ENCODE measurements at places on chromosomes 3 and 15.

- H3K4me3 ChIP-seq = no peak overlapping the region
- no peak overlapping the region for H3K27ac ChIP-seq
Observed at GRCh38 chr3:194937144-194937543, 251.5 kb downstream of the FAM43A start.

DNA sequence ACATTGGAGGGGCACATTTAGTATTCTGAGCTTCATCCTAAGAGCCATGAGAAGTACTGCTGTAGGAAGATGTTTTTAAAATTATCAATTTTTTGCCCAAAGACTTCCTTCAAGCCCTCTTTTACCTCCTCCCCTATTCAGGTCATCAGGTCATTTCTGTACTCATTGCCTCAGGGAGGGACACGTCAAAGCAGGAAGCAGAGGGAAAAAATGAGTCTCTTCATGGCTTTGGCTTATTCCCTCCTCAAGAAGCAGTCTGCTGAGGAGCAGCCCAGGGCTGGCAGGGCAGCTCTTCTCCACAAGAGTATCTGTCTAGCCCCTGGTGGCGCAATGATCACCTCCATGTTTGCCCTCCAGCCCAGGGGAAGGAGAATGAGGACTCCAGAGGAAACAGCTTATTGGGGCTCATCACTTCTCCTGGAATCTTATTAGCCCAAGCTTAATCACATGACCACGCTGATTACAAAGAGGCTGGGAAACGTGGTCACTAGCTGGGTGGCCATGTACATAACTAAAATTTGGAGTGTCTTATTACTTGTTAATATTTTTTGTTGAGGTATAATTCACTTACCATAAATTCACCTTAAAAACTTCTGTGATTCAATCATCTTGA, 44.2 kb upstream of the GATA2 start:
- no peaks in the 10 kb centered on the region for H3K4me1 ChIP-seq
- H3K27me3 ChIP-seq = no peaks in the 10 kb centered on the region
- no peak for DNase-seq
- H3K36me3 ChIP-seq = no peaks in the 10 kb centered on the region
- H3K27ac ChIP-seq = no peak overlapping the region

- H3K27ac ChIP-seq = no peak overlapping the region
- no peaks in the 10 kb centered on the region for H3K27me3 ChIP-seq
- DNase-seq = no peak
- H3K4me3 ChIP-seq = no peak overlapping the region
Observed at GRCh38 chr3:36557021-36557707, 176.9 kb downstream of the STAC start.

DNA sequence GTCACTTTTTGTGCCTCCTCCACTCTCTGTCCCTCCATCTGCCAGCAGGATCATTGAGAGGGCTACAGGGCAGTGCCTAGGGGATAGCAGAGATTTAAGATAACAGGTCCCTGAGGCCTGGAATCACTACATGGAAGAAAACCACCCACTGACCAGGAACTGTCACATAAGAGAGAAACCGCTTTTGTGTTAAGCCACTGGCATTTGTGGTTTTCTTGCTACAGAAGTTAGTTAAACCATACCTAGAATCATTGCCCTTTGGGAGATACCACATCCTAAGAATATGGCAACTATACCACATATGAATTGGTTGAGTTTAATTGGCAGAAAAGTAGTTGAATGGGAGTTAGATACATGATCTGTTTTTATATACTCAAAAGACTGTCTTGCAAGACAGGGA, 112.8 kb upstream of the LPP start:
- H3K27ac ChIP-seq = no peak overlapping the region
- no peaks in the 10 kb centered on the region for H3K36me3 ChIP-seq
- no peak overlapping the region for H3K4me3 ChIP-seq
- no peak for DNase-seq
- H3K4me1 ChIP-seq = no peaks in the 10 kb centered on the region
- H3K27me3 ChIP-seq = no peaks in the 10 kb centered on the region

GRCh38 chr3:147369661-147370123, 36.7 kb downstream of the ZIC4 start:
- no peaks in the 10 kb centered on the region for H3K4me1 ChIP-seq
- no peak for DNase-seq
- H3K27me3 ChIP-seq = peaks cover 8% of the 10 kb centered on the region
- no peak overlapping the region for H3K4me3 ChIP-seq
- H3K36me3 ChIP-seq = no peaks in the 10 kb centered on the region

- H3K27me3 ChIP-seq = no peaks in the 10 kb centered on the region
- no peaks in the 10 kb centered on the region for H3K4me1 ChIP-seq
- peaks cover 2% of the 10 kb centered on the region for H3K36me3 ChIP-seq
- no peak overlapping the region for H3K4me3 ChIP-seq
Observed at GRCh38 chr3:74331711-74332110, 282.7 kb downstream of the CNTN3 start.

GRCh38 chr3:98556164-98557130, 24.7 kb downstream of the GPR15 start:
- no peaks in the 10 kb centered on the region for H3K27me3 ChIP-seq
- no peaks in the 10 kb centered on the region for H3K36me3 ChIP-seq
- DNase-seq = no peak
- H3K27ac ChIP-seq = no peak overlapping the region

- H3K27ac ChIP-seq = no peak overlapping the region
- H3K27me3 ChIP-seq = no peaks in the 10 kb centered on the region
- no peak overlapping the region for H3K4me3 ChIP-seq
- H3K4me1 ChIP-seq = no peaks in the 10 kb centered on the region
Observed at GRCh38 chr3:49793486-49794085, 6.1 kb downstream of the CDHR4 start.

DNA sequence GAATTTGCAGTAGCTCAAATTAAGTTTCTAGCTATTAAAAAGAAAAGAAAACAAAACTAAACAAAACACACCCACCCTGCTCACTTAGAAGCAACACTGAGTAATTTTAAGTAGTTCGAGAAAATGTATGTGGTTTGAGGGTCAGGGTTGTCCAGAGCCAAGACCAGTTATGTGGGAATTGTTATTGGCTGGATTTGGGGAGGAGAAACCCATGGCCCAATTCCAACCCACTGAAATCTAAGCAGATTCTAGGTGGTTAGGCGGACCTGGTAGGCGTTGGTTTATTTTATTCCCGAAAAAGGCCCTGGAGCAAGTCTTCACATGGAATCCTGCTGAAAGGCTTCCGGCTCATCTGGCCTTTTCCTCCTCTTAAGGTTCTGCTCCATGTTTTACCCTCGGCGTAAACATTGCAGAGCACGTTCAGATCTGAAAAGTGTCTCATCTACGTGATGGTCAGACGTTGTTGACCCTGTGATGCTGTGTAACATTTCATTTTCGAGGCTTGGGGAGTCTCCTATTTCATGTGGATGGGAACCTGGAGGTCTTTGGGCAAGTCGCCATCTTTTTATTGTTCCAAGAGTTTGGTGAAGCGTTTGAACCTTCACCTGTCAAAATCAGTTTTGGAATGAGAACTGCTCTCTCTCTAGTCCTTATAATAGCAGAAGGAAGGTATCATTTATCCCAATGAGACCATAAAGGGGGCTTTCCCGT, 64.0 kb downstream of the FLNB start:
- no peak for DNase-seq
- H3K4me3 ChIP-seq = no peak overlapping the region

- H3K27me3 ChIP-seq = no peaks in the 10 kb centered on the region
- H3K4me3 ChIP-seq = no peak overlapping the region
- H3K27ac ChIP-seq = peak overlapping the region; percentile 66
- no peak for DNase-seq
- H3K36me3 ChIP-seq = peaks cover 22% of the 10 kb centered on the region
Observed at GRCh38 chr3:170233530-170233929, 11.3 kb downstream of the PRKCI start.

GRCh38 chr15:81098861-81099651, 35.0 kb upstream of the CFAP161 start:
- no peaks in the 10 kb centered on the region for H3K27me3 ChIP-seq
- H3K36me3 ChIP-seq = no peaks in the 10 kb centered on the region
- H3K4me3 ChIP-seq = no peak overlapping the region

GRCh38 chr3:59839810-59840515, 790.1 kb upstream of the CFAP20DC start:
- no peaks in the 10 kb centered on the region for H3K4me1 ChIP-seq
- DNase-seq = no peak
- no peaks in the 10 kb centered on the region for H3K36me3 ChIP-seq
- H3K27ac ChIP-seq = no peak overlapping the region
- H3K27me3 ChIP-seq = no peaks in the 10 kb centered on the region

DNA sequence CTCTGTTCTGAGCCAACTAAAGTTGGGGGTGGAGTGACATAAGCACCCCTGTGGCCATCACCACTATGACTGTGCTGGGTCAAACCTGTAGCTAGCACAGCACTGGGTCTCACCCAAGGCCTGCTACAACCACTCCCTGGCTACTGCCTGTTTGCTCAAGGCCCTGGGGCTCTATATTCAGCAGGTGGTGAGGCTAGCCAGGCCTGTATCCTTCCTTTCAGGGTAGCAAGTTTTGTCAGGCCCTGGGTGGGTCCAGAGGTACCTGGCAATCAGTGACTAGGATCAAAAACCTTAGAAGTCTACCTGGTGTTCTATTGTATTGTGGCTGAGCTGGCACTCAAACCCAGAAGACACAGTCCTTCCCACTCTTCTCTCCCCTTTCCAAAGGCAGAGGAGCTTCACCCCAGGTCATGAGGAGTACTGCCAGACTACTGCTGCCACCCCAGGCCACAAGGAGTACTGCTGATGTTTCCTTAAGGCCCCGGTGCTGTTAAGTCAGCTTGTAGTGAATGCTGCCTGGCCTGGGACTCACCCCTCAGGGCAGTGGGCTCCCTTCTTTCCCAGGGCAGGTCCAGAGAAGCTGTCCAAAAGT, 170.8 kb downstream of the IGSF11 start:
- H3K36me3 ChIP-seq = no peaks in the 10 kb centered on the region
- DNase-seq = no peak
- H3K27ac ChIP-seq = no peak overlapping the region
- H3K27me3 ChIP-seq = no peaks in the 10 kb centered on the region
- H3K4me3 ChIP-seq = no peak overlapping the region

- H3K27ac ChIP-seq = no peak overlapping the region
- no peak overlapping the region for H3K4me3 ChIP-seq
- H3K27me3 ChIP-seq = no peaks in the 10 kb centered on the region
- H3K36me3 ChIP-seq = no peaks in the 10 kb centered on the region
- H3K4me1 ChIP-seq = no peaks in the 10 kb centered on the region
- no peak for DNase-seq
Observed at GRCh38 chr3:79864077-79864476, 96.3 kb upstream of the ROBO1 start.
